ENCODE measurements at places on chromosomes 2 and 18. TPM values are rescaled to one million over a fixed set of nuclear protein-coding genes. Genes with fewer than 3 reads are reported as not detected.
A peak's percentile ranks its signal among the peaks of the same experiment; 100 is the strongest.

The IL36B gene
- total RNA-seq: not detected

The SCN9A gene
- 0.48 TPM for total RNA-seq

The CD28 gene
- total RNA-seq: 163 TPM

The CD207 gene
- total RNA-seq: not detected

The UGT1A5 gene
- not detected for total RNA-seq

The FANCL gene
- total RNA-seq: 13.2 TPM

DNA sequence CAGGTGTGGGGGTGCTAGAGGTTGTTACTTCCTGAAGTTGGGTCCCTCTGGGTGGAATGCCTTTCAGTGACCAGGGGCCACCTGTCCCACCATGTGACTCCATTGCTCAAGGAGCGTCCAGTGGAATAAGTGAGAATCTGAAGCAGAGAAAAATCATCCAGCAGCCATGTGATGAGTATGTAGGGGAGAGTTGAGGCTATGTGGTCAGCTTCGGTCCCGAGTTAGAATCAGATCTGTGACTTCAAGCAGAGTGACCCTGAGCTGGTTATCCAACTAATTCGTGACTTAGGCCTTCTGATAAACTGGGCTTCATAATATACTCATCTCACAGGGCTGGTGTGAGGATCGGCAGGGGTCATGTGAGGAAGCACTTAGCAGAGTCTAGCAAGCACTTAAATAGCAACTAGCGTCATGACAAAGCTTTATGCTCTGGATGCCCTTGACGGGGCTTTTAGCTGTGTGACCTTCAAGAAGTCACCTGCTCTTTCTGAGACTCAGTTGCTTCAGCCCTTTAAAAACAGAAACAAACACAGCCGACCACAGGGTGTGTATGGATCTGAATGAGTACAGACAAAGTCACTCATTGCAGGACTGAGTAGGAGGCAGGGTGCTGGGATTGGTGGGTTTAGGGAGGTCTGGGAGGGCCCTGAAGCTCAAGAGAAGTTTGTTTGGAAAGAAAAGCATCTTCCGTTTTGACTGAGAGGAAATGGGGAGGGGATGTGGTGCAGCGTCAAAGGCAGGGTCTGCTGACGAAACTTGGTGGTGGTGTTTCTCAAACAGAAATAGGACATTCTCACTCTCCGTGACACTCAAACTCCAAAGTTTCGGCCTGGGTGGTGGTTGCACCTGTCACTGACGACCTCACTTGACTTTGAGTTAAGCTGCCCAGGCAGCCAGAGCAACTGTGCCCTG lies 264.0 kb upstream of the CXCR4 start:
- no peaks in the 10 kb centered on the region for H3K36me3 ChIP-seq
- peaks cover 63% of the 10 kb centered on the region for H3K4me1 ChIP-seq
- no peaks in the 10 kb centered on the region for H3K27me3 ChIP-seq

DNA sequence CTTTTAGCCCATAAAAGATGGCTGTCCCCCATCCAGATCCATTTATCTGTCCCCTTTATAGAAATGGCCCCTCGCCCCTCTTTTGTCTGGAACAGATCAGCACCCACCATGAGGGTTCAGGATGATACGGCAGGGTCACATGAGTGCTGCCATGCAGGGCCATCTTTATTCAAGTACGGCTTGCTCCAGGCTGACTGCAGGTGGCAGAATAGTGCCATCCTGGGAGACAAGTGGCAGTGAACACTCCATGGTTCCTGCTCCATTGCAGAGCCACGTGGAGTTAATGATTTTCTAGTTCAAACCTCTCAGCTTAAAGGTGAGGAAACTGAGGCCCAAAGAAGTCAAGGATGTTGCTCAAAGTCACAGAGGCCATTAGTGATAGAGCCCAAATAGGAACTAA lies 180.6 kb downstream of the CLIP4 start:
- H3K27ac ChIP-seq: no peak overlapping the region
- H3K27me3 ChIP-seq: peaks cover 26% of the 10 kb centered on the region
- no peaks in the 10 kb centered on the region for H3K36me3 ChIP-seq
- no peaks in the 10 kb centered on the region for H3K4me1 ChIP-seq
- no peak overlapping the region for H3K4me3 ChIP-seq
- peak; percentile 16 for DNase-seq

DNA sequence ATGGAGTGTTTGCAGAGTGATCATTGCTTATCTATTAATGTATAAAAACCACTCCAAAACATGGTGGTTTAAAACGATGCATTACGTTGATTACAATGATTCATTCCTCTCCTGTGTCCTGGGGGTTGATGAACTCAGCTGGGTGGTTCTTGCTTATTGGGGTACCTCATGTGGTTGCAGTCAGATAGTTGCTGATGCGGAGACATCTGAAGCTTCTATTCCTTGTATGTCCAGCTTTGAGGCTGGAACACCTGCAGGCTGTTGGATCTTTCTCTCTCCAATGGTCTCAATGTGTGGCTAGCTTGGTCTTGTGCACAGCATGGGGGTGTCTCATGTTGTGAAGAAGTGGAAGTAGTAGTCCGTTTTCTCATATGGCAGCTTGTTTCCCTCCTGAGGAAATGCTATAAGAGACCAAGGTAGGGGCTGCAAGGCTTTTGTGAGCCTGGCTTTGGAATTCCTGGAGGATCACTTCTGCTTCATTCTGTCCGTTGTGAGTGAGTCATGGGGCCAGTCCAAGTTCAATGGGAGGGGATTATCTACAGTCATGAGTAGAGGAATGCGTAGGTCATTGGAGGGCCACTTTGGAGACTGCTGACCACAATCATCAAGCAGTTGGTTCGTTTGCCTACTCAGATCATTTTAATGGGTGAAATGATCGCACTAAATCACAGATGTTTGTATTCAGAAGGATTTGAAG lies 601.0 kb downstream of the SLC4A3 start:
- H3K27ac ChIP-seq: no peak overlapping the region
- H3K36me3 ChIP-seq: no peaks in the 10 kb centered on the region
- H3K27me3 ChIP-seq: no peaks in the 10 kb centered on the region
- no peaks in the 10 kb centered on the region for H3K4me1 ChIP-seq

DNA sequence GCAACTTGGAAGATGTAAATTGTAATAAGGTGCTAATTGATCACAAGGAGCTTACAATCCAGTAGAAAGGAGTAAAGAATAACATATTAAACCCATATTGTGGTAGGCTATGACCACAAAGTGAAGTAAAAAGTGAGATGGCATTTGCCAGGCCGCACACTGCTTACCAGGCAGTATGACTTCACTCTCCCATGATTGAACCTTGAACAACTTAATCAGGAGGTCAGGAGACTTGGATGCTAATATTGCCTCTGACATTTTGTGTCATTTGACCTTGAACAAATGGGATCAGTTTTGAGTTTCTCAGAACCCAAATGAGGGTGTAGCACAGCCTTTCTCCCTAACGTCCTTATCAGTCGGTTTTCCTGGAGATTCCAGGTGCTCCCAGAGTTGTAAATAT lies 44.0 kb downstream of the SLC9A2 start:
- no peak overlapping the region for H3K4me3 ChIP-seq
- H3K27me3 ChIP-seq: no peaks in the 10 kb centered on the region
- H3K36me3 ChIP-seq: no peaks in the 10 kb centered on the region
- DNase-seq: no peak

- no peak overlapping the region for H3K27ac ChIP-seq
- H3K4me1 ChIP-seq: no peaks in the 10 kb centered on the region
- H3K36me3 ChIP-seq: peaks cover 1% of the 10 kb centered on the region
- no peak for DNase-seq
- H3K27me3 ChIP-seq: no peaks in the 10 kb centered on the region
These were observed 334.8 kb downstream of the CELF4 start for GRCh38 chr18:37230768-37231167.

DNA sequence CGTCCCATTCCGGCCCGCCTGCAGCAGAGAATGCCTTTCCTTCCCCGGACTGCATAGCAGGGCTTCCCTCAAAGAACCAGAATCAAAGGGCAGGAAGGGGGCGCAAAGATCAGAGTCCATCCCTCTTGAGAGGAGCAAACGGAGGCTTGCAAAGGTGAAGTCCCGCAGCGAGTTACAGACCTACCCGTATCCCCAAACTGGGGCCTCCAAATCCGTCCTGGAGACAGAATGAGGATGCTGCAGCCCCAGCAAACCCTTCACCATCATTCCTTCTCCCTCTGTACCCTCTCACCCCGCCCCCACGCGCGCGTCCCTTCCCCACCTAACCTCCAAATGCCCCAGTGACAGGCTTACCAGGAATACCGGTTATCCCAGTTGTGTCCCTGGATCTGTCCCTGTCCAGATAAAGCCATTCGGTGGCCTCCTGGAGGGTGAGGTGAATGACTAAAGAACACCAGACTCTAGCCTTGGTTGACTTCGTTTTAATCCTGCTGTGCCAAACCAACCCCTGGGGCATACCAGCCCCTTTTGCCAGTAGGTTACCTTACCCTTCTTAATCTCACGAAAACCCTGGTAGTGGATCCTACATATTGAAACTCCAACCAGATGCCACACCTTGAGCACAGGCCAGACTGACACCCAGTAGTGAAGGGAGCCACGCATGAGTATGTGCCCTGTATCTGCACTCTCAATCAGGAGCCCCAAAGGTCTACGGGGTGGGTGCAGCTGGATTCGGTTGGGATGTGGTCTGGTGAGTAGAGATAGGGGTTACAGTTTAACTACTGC lies 961 bp upstream of the SLC40A1 start:
- H3K36me3 ChIP-seq: no peaks in the 10 kb centered on the region
- peaks cover 31% of the 10 kb centered on the region for H3K27me3 ChIP-seq
- peak; percentile 13 for DNase-seq
- H3K27ac ChIP-seq: peak overlapping the region; percentile 81
- H3K4me3 ChIP-seq: peak overlapping the region; percentile 70

GRCh38 chr18:64332835-64333234 lies 183.9 kb upstream of the LINC00305 start:
- no peak overlapping the region for H3K4me3 ChIP-seq
- H3K27me3 ChIP-seq: no peaks in the 10 kb centered on the region
- H3K4me1 ChIP-seq: no peaks in the 10 kb centered on the region
- no peak for DNase-seq
- no peaks in the 10 kb centered on the region for H3K36me3 ChIP-seq

DNA sequence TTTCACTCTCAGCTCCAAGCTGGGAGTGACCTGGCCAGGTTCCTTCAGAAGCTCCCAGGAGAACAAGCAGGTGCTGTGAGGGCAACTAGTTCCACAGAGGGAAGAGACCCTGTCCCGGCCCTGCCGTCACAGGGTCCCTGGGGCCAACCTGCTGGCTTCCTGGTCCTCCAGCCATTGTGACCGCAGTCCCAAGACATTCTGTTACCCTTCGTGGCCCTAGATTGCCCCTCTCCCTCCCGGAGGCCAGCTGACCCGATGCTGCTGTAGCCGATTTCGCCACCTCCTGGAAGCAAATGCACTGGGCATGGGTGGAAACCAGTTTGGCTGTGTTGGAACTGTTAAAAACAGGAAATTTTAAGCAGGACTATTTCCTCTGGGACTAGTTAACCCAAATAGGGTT lies 55.4 kb downstream of the EPAS1 start:
- peak overlapping the region; percentile 95 for H3K27ac ChIP-seq
- DNase-seq: no peak
- peaks cover 14% of the 10 kb centered on the region for H3K36me3 ChIP-seq
- H3K4me1 ChIP-seq: peaks cover 94% of the 10 kb centered on the region

DNA sequence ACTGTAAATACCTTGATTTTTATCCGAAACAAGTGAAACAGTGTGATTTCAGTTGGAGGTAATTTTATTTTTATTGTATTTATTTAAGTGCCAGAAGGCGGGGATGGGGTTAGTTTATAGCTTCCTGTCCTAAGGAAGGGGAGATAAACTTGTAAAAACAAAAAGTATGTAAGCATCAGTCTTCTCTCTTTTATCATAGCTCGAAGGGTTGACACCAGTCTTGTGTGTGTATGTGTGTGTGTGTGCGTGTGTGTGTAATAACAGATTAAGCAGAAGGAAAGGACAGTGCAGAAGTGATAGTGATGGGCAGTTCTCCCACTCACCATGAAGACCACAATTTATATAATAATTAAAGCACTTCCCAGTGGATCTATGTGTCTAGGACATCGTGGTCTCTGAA lies 793.3 kb downstream of the PLCL1 start:
- no peak overlapping the region for H3K27ac ChIP-seq
- H3K36me3 ChIP-seq: no peaks in the 10 kb centered on the region
- H3K27me3 ChIP-seq: peaks cover 2% of the 10 kb centered on the region
- H3K4me3 ChIP-seq: no peak overlapping the region

DNA sequence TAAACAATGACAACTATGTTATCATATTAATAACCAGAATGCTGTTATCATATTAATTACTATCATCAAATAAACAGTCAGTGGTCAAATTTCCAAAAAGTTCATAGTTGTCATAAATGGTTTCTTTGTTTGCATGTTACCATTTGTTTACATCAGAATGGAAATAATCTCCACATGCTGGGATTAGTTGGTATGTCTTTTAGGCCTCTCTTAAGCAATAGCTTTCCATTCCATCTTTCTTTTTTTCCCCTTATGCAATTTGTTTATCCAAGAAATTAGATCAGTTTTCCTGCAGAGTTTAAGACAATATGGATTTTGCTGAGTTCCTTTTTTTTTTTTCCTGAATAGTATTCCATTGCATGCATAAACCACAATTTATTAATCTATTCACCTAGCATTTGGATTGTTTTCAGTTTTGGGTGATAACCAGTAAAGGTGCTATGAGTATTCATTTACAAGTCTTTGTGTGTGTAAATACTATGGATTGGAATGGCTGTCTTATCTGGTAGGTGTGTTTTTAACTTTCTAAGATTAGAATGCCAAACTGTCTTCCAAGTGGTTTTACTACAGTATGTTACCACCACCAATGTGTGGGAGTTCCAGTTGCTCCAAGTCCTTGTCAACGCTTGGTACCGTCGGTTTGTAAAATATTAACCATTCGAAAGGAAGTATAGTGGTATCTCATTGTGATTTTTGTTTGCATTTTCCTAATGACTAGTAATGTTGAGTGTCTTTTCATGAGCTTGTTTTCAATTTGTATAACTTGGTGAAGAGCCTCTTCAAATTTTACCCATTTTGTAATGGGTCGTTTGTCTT lies 33.3 kb upstream of the TXNDC2 start:
- H3K4me1 ChIP-seq: no peaks in the 10 kb centered on the region
- no peaks in the 10 kb centered on the region for H3K36me3 ChIP-seq
- H3K4me3 ChIP-seq: no peak overlapping the region

DNA sequence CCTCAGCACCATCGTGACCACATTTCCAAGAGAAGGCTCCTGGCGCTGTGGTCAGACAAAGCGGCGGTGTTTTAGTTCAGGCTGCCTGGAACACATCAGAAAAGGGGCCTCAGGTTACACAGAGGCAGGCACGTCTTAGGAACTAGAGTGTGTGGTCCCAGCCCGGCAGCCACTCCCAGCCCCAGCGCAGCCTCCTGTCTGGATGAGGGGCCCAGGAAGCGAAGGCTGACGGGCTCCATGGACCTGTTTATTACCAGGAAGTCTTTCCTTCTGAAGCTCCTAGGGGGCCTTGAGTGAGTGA lies 10.0 kb upstream of the GPR55 start:
- peaks cover 11% of the 10 kb centered on the region for H3K4me1 ChIP-seq
- H3K27me3 ChIP-seq: peaks cover 2% of the 10 kb centered on the region
- DNase-seq: no peak
- no peak overlapping the region for H3K27ac ChIP-seq

- no peak overlapping the region for H3K27ac ChIP-seq
- no peak for DNase-seq
- H3K36me3 ChIP-seq: no peaks in the 10 kb centered on the region
- H3K4me3 ChIP-seq: no peak overlapping the region
- H3K27me3 ChIP-seq: peaks cover 10% of the 10 kb centered on the region
These were observed 137.9 kb downstream of the RDH14 start for GRCh38 chr2:18422432-18423165.
